Activated naive CD4-positive, alpha-beta T cell treated with Interleukin-2 at 50 U/mL for 16 hours (primary cell): ENCODE measurements at places on chromosomes 12 and 14.
A peak's percentile ranks its signal among the peaks of the same experiment; 100 is the strongest.

GRCh38 chr12:77072833-77073495 lies 7.6 kb upstream of the E2F7 start:
- no peak for DNase-seq

GRCh38 chr14:94284221-94284620 lies 8.8 kb downstream of the SERPINA10 start:
- no peak for DNase-seq

DNA sequence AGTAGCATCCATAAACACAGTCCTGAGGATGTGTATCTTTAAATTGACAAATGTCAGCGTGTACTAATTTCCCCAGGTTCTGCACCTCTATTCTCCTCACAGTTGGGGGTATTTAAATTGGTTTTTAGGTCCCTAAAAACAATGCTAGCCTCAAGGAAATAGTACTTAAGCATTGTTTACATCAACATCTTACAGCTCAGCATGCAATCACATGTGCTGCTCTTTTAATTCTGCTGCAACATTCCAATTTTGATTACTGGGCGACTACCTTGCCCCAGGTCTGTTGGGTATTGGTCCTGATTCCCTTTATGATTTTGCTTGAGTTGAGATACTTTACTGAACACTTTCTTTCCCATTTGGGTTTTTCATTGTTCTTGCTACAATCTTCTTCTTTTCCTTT lies 616.6 kb downstream of the CCER1 start:
- no peak for DNase-seq

GRCh38 chr12:110289044-110289710 lies 8.1 kb downstream of the ATP2A2 start:
- no peak for DNase-seq

GRCh38 chr12:115394496-115395220 lies 710.7 kb upstream of the TBX3 start:
- DNase-seq: no peak

GRCh38 chr12:6157482-6157881 lies 33.0 kb upstream of the VWF start:
- no peak for DNase-seq

- no peak for DNase-seq
Measured at GRCh38 chr14:99066378-99066777, 205.6 kb downstream of the BCL11B start.

DNA sequence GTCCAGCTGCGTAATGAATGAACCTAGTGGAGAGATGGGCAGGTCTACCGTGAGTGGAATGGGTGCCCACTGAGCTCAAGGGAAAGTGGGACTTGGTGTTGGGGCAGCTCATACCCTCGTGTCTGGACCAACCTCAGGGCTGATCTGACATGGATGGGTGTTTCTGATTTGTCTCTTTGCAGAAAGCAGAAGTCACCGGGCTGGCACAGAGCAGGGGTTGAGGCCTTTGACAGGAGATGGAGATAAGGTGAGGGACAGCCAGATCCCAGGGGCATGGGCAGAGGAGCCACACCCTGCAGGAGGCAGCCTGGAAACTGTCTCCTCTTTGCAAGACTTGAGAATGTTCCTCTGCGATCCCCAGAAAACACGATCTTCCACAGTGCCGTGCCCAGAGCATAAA lies 20.9 kb upstream of the PPP1CC start:
- no peak for DNase-seq

DNA sequence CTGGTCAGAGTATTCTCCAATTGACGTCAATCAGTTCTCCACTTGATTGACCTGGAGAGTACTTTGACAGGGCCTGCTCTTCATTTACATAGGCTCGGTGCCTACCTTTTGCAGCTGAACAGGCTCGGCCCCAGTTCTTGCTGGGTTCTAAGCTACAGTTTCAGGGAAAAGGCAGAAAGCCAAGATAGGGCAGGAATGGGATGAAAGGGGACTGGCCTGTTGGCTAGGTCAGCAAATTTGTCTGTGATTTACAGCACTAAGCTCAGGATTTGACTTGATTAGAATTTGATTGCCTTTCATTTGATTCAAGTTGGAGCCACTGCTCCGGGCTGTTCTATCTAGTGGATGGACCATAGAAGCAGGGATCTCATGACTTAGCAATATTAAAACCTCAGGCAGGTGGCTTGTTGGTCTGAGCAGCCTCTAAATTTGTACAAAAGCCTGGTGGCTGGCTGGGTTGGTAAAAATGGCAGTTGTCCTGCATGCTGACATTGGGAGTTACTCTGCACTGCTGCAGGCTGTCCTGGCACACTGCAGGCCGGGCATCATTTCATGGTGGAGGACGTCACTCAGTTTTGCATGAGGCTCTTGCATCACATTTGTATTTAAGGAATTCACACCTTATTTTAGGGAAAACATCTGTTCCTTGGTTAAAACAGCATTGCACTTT lies 71.8 kb downstream of the BICD1 start:
- DNase-seq: no peak

DNA sequence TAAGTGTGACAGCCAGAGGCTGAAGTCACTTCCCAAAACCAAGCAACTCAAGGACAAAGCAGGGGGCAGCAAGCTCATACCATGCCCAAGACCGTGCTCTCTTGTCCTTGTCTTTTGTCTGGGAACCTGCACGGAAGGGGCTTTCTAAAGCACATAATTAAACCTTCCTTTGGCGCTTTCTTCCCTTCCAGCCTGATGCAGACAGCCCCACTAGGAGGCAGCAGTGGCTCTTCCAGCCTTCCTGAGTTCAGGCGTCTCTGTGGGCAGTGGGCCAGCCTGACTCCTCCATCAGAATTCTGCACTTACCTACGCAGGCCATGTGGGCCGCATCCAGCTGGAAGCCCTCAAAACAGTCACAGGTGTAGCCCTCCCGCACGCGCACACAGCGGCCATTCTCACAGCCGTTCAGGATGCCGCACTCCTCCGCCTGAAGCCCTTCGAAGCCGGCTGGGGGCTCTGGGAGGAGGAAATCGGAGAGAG lies 7.6 kb downstream of the ISCA2 start:
- DNase-seq: no peak

DNA sequence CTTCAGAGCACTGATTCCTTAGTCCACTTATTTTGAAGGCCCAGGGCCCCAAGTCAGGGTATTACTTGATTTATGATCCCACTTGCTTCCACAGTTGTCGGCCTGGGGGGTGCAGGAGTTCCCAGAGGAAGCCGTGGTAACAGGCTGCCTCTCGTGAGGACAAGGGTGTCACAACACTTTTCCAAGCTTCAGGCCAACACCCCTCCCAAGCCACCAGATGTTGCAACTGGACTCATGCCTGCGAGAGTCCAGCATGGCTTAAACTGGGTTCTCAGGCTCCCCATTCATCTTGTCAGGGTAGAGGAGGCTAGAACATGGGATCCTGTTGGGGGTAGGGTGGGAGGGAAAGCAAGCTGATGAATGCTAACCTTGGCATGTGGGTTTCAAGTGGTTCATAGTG lies 56.1 kb downstream of the BMP4 start:
- DNase-seq: no peak

DNA sequence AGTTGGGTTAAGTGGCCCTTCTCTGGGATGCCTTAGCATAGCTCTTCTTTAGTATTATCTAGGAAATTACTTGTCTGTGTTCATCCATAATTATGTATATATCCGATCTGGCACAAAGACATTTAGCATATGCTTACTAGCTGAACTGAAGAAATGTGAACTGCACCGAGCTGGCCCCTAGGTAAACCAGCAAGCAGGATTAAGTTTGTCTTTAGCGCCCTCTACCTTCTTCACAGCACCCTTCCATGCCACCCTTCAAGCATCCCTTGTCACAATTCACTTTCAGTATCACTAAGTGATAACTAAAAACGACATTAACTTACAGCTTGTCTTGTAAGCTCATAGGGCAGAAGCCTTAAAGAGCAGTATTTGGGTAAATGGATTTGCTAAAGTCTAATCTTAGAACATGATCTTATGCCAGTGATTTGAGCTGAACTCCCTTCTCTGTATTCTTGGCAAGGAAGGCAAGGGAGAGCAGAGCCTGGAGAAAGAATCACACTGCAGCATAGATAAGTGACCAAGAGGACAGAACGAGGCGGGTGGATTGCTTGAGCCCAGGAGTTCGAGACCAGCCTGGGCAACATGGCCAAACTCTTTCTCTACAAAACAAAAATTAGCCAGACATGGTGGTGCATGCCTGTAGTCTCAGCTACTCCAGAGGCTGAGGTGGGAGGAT lies 2.6 kb upstream of the HAL start:
- peak; percentile 34 for DNase-seq
